MCF 10A (cell line): ENCODE measurements at places on chromosomes 4 and X. TPM values are rescaled to one million over a fixed set of nuclear protein-coding genes. Genes with fewer than 3 reads are reported as not detected.
A peak's percentile ranks its signal among the peaks of the same experiment; 100 is the strongest.

DNA sequence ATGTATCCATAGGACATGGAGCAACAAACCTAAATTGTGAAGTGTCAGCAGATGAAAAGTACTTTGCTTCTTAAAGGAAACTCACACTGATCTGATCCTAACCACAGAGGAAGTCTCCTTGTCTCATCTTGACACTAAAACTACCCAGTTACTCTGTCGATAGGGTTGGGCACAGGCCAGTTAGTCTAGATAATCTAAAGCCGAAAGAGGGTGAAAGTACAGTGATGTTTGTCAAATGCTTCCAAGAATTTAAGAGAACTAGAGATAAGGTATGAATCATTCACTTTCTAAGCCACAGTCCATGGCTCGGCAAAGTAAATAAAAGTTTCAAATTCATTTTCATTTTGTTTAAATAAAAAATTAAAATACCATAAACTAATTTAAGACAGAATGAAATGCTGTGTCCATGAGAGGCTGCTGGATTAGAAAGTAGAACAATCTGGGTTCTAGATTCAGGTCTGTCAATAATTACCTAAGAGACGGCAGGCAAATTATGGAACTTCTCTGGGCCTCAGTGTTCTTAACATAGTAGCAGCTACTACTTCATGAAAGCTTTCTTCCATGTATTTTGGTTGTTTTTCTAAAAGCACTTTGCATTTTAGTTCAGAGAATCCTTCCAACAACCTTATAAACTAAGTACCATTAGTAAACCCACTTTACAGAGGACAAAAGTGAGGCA is 176.7 kb downstream of the LDB2 start:
- DNase-seq = peak; percentile 1

UGT2A3 gene
- not detected in 2 replicates for total RNA-seq

- DNase-seq = peak; percentile 89
These were observed 25.5 kb downstream of the GPAT3 start for GRCh38 chr4:83561381-83561780.

- DNase-seq = no peak
These were observed 83.3 kb downstream of the DDIT4L start for GRCh38 chr4:100106982-100107381.

DNA sequence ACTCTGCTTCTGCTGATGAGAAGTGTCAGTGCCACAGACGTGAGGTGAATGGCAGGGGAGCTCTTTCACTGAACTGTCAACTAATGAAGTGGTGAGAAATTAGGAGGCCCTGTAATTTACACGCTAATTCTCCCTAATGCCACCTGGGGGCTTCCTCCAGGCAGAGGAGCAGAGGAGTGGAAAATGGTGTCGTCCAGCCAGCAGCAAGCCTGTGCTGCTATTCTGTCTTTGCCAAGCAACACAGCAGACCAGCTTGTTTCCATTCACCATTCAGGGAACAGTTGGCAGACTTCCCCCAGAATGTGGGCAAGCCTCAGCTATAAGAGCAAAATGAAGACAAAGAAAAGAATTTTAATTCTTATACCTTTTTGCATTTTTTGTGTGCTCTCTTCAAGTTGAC is 245.2 kb upstream of the TET2 start:
- no peak for DNase-seq

TIMM8A gene
- 14.9 and 17.2 TPM in 2 replicates for total RNA-seq

- DNase-seq = no peak
These were observed 130.5 kb downstream of the ATXN3L start for GRCh38 chrX:13189380-13189779.
